ENCODE measurements at places on chromosomes 2 and 18.

- DNase-seq, result no peak
These were observed 12.9 kb downstream of the RAMP1 start for GRCh38 chr2:237872178-237872887.

DNA sequence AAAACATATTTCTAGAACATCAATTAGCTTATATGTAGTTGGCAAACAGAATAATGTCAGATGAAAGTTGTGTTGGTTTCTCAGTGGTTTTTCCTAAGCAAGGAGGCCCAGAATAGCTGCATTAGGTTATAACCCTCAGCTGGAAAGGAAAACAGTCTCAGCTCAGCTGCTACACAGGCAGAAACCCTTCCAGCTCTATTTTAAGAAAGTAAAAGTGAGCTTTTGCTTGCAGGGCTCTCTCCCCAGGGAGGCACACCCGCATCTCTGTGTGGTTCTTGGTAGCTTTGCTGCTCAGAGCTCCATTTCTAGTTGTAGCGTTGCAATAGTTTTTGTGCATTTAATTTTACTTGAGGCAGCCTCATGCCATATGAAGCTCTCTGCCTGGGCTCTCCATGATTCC lies 54.6 kb downstream of the PIKFYVE start:
- peak; percentile 4 for DNase-seq

GRCh38 chr2:111139637-111140317 lies 19.1 kb downstream of the BCL2L11 start:
- DNase-seq, result no peak

DNA sequence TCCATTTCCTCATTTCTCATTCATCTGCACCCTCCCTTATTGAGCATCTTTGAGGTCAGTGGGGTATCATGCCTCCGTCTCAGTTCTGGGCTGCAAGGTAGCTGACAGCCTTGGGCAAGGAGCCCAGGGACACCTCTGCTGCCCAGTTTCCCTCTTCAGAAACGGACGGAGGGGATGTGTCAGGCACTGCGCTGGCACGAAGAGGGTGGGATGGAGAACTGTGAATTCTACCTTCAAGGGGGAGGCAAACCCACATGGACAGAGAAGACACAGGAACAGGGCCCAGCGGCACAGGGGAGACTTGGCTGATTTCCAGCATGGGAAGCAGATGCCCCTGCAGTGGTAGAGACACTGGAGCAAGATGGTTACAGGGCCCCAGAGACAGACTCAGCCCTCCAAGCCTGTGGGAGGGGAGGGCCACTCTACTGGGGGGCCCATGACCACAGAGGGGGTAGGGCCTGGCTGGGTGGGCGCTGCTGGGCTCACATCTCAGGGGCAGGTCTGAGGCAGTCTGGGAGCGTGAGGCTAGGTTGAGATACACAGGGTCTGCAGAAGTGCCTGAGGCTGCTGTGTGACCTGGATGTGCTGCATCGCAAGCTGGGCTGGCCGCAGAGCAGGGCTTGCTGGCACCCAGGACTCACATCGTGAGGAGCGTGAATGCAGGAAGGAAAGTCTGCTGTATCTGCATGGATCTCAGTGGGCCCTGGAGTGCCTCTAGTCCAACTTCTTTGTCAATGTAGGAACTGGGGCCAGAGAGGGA lies 92.3 kb downstream of the HS1BP3 start:
- no peak for DNase-seq
